Activated T-cell treated with anti-CD3 and anti-CD28 coated beads for 1 hour (primary cell): ENCODE measurements at places on chromosomes 4 and X.

- no peak for DNase-seq
Measured at GRCh38 chr4:143183513-143184216, 1.1 kb upstream of the USP38 start.

DNA sequence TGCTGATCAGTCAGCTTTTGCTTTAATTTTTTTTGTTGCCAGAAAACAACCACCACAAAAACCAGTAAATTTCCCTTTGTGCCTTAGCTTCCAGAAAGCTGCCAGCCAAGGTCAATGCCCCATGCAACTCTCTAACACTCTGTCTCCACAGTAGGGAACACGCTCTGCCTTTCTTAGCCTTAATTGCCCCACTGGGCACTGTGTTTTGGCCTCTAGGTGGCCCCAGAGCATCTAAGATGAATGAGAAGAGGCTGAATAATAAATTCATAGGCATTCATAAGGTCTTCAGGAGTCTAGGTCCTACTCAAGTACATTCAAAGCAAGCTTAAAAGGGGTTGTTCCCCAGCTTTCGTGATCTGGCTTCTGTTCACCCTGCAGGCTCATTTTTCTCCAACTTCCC, 57.7 kb upstream of the PASD1 start:
- no peak for DNase-seq

GRCh38 chr4:103895876-103896465, 176.2 kb upstream of the TACR3 start:
- DNase-seq: no peak

- DNase-seq: no peak
Measured at GRCh38 chr4:183478123-183478522, 26.7 kb upstream of the ING2 start.

DNA sequence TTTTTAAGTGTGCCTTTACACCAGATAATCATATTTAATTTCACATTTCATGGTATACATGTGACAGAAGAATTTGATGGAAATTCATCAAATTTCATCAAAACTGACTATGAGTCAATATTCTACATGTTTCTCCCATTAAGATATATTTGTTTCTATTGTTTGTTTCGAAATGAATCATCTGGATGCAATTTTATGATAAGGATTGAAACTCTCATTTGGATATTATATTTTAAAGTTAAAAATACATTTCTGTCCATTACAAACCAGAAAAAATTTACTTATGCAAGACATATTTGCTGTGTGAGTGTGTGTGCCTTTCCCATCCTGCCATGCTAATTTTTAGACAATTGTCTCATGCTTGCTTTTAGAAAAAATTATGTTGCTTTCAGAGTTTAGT, 52.2 kb downstream of the SULT1B1 start:
- no peak for DNase-seq
